ENCODE measurements at places on chromosomes 4 and X. TPM values are rescaled to one million over a fixed set of nuclear protein-coding genes. Genes with fewer than 3 reads are reported as not detected.

DNA sequence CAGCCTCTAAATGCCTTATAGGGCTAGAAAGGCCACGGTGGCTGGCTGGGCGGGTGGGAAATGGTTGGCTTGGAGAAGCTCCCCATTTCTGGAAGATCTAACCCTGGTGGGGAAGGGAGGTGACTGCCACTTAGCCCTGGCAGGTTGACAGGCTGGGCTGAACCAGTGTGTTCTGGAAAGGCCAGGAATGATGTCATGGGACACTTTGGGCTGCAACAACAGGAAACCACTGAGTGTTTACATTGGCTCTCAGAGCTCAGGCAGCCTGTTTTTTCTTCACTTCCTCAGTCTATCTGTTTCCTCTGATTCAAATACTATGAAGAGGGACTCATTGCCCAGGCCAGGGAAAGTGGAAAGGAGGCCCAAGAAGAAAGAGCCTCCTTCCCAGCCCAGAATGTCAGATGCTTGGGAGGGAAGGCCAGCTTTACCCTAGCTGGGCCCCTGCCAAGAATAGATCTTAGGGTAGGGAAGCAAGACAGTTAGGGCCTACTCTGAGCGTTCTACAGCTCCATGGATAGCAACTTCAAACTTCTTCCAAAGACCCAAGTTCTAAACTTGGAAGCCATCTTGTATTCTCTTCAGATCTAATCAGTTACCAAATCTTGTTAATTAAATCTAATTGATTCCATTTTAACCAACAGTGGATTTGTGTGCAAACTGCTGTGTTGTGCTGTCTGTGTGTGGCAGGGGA is 65.8 kb upstream of the MSN start:
- peak; percentile 82 for DNase-seq

- no peak for DNase-seq
Measured at GRCh38 chrX:17052210-17052609, 105.8 kb downstream of the REPS2 start.

GRCh38 chr4:8105306-8106100 is 53.1 kb downstream of the ABLIM2 start:
- no peak for DNase-seq

CLGN gene
- total RNA-seq = 0.25 TPM

LETM1 gene
- 76.2 TPM for total RNA-seq
